ENCODE measurements at places on chromosomes 12 and 14.

DNA sequence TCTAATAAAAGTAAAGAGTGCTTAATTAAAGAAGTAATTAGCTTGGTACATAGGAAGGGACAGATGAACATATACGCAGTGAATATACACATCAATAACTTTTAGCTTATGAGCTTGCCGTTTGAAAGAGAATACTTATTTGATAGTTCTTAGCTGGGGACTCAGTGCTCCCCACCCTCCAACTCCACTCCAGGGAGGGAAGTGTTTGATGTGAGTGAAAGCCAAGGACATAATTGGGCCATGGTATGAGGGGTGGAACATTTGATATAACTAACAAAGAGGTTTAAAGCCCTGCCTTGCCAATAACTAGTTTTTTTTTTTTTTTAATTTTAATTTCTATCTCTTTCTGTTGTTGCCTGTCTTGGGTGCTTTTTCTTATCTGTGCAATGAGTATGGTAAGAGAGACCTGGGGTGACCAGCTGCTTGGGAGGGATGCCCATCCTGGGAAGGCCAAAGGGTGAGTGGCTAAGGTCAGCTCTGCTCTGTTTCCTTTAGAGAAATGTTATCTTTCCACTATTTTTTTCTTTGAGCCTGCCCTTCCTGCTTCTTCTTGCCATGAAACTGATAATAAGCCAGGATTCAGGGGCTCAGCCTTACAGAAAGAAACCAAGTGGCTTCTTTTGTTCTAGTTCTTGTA, 132.8 kb upstream of the CPSF6 start:
- DNase-seq = no peak

- peak; percentile 96 for DNase-seq
Measured at GRCh38 chr12:122526683-122527477, at the start of the genes KNTC1 and RSRC2. TSS of gene KNTC1 (plus strand) at chr12:122527249. CDS start at chr12:122530064, 2,815 bp downstream. TSS of gene RSRC2 (minus strand) at chr12:122526936. CDS start at chr12:122526853, 83 bp downstream.

- DNase-seq = no peak
Measured at GRCh38 chr14:75527449-75528163, 5.3 kb downstream of the BATF start.

DNA sequence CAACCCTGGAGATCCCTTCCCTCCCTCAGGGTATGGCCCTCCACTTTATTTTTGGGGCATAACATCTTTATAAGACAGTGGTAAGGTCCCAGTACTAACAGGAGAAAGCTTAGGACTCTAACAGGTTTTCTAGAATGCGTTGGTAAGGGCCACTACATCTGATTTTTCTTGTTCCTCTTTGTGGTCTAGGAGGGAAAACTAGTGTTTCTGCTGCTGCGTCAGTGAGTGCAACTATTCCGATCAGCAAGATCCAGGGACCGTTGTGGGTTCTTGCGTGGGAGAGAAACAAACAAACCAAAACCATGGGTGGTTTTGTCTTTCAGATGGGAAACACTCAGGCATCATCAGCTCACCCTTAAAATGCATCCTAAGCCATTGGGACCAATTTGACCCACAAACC, 123.6 kb upstream of the SLC16A7 start:
- DNase-seq = no peak

DNA sequence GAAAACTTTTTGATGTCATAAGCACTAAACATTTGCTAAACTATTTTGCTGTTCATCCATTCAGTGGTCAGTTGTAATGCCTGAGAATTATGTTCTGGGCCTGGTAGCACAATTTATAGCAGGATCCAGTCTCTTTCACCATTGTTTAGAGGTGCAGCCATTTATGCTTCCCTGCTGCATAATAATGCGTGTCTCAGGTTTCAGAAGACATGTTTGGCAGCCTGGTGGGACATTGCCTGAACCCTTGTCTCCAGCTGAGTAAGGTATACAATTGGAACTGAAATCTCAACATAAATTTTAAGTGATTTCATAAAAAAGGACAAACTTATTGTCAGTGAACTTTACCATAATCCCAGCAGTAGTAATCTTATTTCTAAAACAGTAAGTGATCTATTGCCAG, 94.8 kb downstream of the POLR3B start:
- no peak for DNase-seq

GRCh38 chr12:120956579-120957300, 21.6 kb upstream of the HNF1A start:
- no peak for DNase-seq

Measured in left ventricle myocardium superior (tissue), 1 donor.